ENCODE measurements at places on chromosomes 5 and 9. TPM values are rescaled to one million over a fixed set of nuclear protein-coding genes. Genes with fewer than 3 reads are reported as not detected.

The KIF20A gene
- 1.6 TPM for total RNA-seq

The CHSY3 gene
- 1.0 TPM for total RNA-seq

The SH3GL2 gene
- not detected for total RNA-seq

The PCDHB10 gene
- total RNA-seq, result 0.61 TPM

The DOCK8 gene
- 54.5 TPM for total RNA-seq

The TMEM232 gene
- 2.7 TPM for total RNA-seq

The WHRN gene
- total RNA-seq, result 33.4 TPM

The FRRS1L gene
- total RNA-seq, result 20.5 TPM

The PCDHGB4 gene
- 4.3 TPM for total RNA-seq

The PELO gene
- 123 TPM for total RNA-seq

The SPATA31A3 gene
- not detected for total RNA-seq

The STK10 gene
- total RNA-seq, result 15.8 TPM

GRCh38 chr5:164876793-164877192 is 1371.4 kb downstream of the MAT2B start:
- DNase-seq, result no peak

DNA sequence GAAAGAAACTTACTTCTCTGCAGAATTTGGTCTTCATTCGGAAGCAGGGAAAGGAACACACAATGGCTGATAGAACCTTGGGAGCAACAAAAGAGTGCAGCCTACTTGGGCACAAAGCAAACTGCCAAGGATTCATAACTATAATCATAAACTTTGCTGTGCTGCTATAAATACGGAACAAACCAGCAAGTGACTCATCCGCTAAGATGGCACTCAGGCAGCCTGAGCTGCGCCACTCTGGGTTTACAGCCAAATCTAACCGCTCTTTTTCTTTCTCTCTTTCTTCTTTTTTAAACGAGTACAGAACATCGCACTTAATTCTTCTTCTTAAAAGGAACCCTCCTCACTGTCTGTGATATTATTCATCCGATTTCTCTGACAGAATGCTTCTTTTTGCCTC is 81.1 kb downstream of the PTPN3 start:
- peak; percentile 51 for DNase-seq

DNA sequence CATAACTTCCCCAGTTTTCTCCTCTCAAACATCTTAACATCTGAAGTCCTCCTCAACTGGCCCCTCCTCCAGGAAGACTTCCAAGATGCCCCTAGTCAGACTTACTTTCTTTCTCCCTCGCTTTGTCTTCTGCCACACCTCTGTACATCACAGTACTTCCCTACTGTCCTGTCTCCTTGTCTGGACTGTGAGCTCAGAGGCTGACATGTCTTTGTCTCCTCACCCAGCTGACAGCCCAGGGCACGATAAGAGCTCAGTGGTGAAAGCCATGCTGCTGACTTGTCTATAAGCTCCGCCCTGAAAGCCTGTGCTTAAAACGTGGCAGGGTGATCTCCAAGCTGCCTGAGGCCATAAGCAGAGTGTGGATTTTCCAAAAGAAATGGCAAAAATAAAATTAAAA is 33.0 kb upstream of the SLC25A51 start:
- DNase-seq, result peak; percentile 69

- no peak for DNase-seq
Observed at GRCh38 chr5:141172381-141173204, at the start of gene PCDHB7. Gene PCDHB7, plus strand, starts transcription at chr5:141172644. Its CDS starts 192 bp downstream, at chr5:141172836.

DNA sequence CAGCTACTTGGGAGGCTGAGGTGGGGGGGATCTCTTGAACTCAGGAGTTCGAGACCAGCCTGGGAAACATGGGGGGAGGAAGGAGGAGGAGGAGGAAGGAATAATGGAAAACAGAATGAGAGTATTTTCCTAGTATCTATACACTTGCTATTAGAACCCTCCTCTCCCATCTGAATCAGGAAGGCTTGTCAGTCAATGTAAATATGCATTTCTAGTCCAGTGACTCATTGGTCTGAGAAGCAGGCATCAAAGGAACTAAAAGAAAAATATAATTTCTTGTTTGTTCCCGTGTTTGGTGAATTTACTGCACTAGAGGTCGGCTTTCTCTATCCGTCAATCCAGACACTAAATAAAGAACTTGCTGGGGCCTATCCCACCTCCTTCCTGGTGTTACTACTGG is 88.6 kb downstream of the AGTPBP1 start:
- DNase-seq, result no peak

- peak; percentile 45 for DNase-seq
Observed at GRCh38 chr9:120348951-120349429, 231.0 kb downstream of the CDK5RAP2 start.

- DNase-seq, result no peak
Observed at GRCh38 chr5:956941-957747, 51.5 kb upstream of the NKD2 start.

DNA sequence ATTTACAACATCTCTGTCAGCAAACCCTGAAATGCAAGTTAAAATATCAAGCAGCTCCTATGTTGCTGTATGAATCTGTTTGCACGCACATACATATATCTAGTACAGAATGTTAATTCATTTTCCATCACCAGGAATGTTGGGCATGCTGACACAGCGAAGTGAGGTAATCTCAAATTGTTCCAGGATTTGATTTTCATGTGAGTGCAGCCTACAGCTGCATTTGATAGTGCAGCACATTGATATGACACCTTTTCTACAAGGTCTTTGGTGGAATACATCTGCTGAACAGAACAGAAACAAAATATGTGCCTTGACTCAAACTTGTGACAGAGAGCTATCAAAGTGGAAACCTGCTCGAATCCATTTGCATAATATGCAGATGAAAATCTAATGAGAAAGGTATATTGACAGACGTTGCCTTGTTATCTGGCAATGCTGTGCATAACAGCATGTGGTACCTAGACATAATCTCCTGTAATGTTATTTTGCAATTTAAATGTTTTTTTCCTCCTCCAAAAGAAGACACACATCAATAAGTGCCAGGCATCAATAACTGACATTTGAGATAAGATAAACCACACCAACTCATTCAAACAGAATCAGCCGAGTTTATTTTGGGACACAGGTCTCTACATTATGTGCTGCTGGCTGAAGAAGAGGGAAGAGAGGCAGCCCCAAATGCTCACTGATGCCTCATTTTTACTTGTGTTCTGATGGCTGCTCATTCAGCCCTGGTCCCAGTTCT is 512.2 kb downstream of the ZNF608 start:
- no peak for DNase-seq
